Osteocyte (in vitro differentiated cells): ENCODE measurements at places on chromosomes 12 and 14. TPM values are rescaled to one million over a fixed set of nuclear protein-coding genes. Genes with fewer than 3 reads are reported as not detected.
A peak's percentile ranks its signal among the peaks of the same experiment; 100 is the strongest.

DNA sequence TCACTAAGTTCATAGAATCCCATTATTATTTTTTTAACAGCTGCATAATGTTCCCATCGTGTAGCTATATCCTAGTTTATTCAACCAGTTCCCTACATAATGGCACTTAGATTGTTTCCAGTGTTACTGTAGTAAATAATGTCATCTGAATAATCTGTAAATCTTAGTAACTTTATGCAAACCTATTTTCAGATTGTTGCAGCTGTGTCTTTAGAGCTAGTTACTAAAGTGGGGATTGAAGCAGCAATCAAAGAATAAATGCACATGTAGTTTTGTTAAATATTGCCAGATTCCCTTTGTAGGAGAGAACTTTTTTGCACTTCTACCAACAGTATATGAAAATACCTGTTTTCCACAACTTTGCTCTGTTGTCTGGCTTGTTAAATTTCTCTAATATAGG, 13.1 kb downstream of the ARID2 start:
- no peak overlapping the region for H3K4me3 ChIP-seq
- H3K27ac ChIP-seq, result no peak overlapping the region
- H3K27me3 ChIP-seq, result no peaks in the 10 kb centered on the region
- H3K36me3 ChIP-seq, result peaks cover 32% of the 10 kb centered on the region
- no peak for DNase-seq

DNA sequence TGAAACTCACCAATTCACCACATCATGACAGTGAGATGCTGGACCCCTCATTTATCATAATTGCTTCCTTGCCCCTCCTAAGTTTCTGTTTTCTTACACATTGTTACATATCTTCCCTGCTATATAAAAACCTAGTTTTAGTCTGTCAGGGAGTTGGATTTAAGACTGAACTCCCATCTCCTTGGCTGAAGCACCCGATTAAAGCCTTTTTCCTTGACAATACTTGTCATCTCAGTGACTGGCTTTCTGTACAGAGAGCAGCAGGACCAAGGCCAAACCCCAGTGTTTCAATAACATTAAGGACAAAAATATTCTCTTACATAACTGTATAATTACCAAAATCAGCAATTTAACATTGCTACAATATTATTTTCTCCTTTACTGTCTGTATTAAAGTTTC, 928.4 kb downstream of the TMTC2 start:
- no peak overlapping the region for H3K4me3 ChIP-seq
- H3K27me3 ChIP-seq, result no peaks in the 10 kb centered on the region
- H3K4me1 ChIP-seq, result no peaks in the 10 kb centered on the region

DNA sequence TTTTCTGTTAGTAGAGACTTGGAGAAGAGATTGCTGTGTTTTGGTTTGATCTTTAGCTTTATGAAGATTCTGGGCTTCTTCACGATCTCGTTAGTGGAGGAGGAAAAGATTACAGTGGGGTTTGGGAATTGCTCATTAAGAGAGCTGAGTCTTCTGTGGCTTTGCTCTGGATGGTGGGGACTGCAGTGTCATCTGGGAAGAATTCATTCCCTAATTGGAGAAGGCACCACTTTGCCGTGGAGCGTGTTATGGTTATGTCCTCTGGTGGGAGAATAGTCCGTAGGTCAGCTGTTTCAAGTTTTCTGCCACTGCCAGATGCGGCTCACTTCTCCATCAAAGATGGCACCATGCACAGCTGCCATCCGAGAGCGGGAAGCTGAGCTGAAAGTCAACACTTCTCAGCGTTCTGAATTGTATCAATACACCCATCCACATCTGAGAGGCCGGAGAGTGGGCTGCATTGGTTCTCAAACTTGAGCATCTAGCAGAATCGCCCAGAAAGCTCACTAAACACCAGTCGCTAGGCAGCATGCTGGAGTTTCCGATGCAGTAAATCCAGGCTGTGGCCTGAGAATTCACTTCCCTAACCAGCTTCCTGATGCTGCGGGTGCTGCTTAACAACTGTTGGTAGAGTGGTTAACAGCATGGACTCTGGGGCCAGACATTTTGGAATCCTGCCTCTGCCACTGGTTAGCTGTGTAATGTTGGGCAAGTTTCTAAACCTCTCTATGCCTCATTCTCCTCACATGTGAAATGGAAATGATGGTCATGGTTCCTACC, 117.8 kb downstream of the PLXNC1 start:
- H3K27ac ChIP-seq, result no peak overlapping the region
- H3K27me3 ChIP-seq, result peaks cover 14% of the 10 kb centered on the region
- H3K36me3 ChIP-seq, result no peaks in the 10 kb centered on the region
- no peak for DNase-seq
- peaks cover 36% of the 10 kb centered on the region for H3K4me1 ChIP-seq

- H3K4me3 ChIP-seq, result no peak overlapping the region
- peaks cover 35% of the 10 kb centered on the region for H3K36me3 ChIP-seq
- H3K27ac ChIP-seq, result no peak overlapping the region
- no peaks in the 10 kb centered on the region for H3K27me3 ChIP-seq
- H3K4me1 ChIP-seq, result peaks cover 21% of the 10 kb centered on the region
Measured at GRCh38 chr12:2583091-2583497, 211.7 kb upstream of the FKBP4 start.

GRCh38 chr12:96534339-96534738, 45.0 kb downstream of the CFAP54 start:
- H3K4me3 ChIP-seq, result no peak overlapping the region
- H3K27ac ChIP-seq, result no peak overlapping the region
- H3K27me3 ChIP-seq, result peaks cover 39% of the 10 kb centered on the region
- no peaks in the 10 kb centered on the region for H3K36me3 ChIP-seq

- H3K27ac ChIP-seq, result no peak overlapping the region
- H3K4me1 ChIP-seq, result peaks cover 25% of the 10 kb centered on the region
- no peak for DNase-seq
- H3K27me3 ChIP-seq, result no peaks in the 10 kb centered on the region
Measured at GRCh38 chr14:64416348-64416932, 28.3 kb downstream of the MTHFD1 start.

DNA sequence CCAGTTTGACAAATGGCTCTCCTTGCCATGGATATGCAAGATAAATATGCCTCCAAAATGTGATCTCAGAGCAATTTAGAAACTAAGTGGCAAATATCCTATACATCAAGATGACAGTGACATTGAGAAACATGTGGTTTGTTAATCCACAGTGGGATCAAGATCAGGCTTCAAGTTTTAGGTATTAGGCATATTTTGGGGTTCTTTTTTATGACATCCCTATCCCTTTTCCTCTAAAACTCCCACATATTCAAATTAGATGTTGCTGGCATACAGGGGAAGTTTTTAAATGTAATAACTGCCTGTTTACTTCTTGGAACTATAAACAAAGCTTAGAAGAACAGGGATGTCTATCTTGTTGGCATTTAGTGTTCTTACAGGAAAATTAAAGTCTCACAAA, 179.4 kb downstream of the CRADD start:
- no peak overlapping the region for H3K4me3 ChIP-seq
- no peak for DNase-seq
- no peaks in the 10 kb centered on the region for H3K27me3 ChIP-seq
- H3K4me1 ChIP-seq, result peaks cover 2% of the 10 kb centered on the region
- peaks cover 3% of the 10 kb centered on the region for H3K36me3 ChIP-seq
- H3K27ac ChIP-seq, result no peak overlapping the region

GRCh38 chr12:1527789-1528188, 66.6 kb downstream of the FBXL14 start:
- DNase-seq, result no peak
- no peaks in the 10 kb centered on the region for H3K36me3 ChIP-seq
- no peak overlapping the region for H3K4me3 ChIP-seq
- peaks cover 53% of the 10 kb centered on the region for H3K4me1 ChIP-seq
- H3K27ac ChIP-seq, result peak overlapping the region; percentile 38

DNA sequence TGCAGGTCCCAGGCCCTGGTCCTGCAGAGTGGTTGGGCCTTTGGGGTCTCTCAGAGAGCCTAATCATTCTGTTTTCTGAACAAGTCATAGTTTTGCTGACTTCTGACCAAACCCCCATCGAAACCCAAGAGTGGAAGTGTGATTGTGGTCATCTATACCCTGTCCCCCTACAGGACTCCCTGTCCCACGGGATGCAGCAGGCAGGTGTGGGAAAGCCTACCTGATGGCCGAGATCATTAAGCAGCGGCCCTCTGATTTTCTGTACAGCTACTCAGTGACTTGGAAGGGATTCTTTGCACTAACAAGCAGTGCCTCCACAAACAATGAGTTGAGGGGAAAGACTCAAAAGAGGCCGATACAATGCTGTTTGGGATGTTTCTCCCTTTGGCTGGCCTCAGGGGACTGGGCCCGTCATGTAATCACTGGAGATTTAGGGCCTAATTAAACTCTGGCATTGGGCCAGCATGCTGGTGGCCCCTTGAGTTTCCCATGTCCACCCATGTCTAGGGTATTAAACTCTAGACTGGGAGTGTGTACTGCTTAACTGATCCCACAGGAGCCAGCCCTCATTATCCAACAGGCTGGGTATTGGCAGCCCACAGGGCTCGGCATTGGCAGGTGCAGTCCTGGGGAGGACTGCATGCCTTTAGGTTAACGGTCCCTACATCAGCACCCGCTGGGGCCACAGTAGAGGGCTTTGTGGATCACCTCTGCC, 192.8 kb downstream of the ZFP36L1 start:
- no peak overlapping the region for H3K27ac ChIP-seq
- H3K4me1 ChIP-seq, result peaks cover 31% of the 10 kb centered on the region
- H3K27me3 ChIP-seq, result no peaks in the 10 kb centered on the region
- peaks cover 2% of the 10 kb centered on the region for H3K36me3 ChIP-seq
- no peak overlapping the region for H3K4me3 ChIP-seq

HAL gene
- total RNA-seq, result 0.50 and 1.7 TPM in 2 replicates
